Activated CD4-positive, alpha-beta memory T cell treated with anti-CD3 and anti-CD28 coated beads for 36 hours (primary cell): ENCODE measurements at places on chromosomes 1 and 21.

DNA sequence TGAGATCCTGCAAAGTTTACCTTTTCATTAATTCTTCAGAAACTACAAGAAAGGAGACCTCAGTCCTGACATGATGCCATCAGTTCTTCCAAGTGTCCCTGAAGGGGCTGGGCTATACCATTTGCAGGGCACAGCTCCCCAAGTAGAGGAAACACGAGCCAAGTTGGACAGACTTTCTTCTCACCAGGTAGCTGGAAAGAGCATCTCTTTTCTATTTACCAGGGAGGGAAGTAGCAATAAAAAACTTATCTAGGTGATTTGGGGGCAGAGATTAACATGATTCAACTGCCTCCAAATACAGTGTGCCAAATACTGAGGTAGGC lies 103.9 kb upstream of the KCND3 start:
- DNase-seq = no peak

GRCh38 chr1:224852901-224853568 lies 76.4 kb upstream of the DNAH14 start:
- DNase-seq = no peak

- DNase-seq = no peak
These were observed 9.2 kb upstream of the CTTNBP2NL start for GRCh38 chr1:112386731-112387346.

- no peak for DNase-seq
These were observed 3.0 kb downstream of the OLFM3 start for GRCh38 chr1:101993710-101994109.

DNA sequence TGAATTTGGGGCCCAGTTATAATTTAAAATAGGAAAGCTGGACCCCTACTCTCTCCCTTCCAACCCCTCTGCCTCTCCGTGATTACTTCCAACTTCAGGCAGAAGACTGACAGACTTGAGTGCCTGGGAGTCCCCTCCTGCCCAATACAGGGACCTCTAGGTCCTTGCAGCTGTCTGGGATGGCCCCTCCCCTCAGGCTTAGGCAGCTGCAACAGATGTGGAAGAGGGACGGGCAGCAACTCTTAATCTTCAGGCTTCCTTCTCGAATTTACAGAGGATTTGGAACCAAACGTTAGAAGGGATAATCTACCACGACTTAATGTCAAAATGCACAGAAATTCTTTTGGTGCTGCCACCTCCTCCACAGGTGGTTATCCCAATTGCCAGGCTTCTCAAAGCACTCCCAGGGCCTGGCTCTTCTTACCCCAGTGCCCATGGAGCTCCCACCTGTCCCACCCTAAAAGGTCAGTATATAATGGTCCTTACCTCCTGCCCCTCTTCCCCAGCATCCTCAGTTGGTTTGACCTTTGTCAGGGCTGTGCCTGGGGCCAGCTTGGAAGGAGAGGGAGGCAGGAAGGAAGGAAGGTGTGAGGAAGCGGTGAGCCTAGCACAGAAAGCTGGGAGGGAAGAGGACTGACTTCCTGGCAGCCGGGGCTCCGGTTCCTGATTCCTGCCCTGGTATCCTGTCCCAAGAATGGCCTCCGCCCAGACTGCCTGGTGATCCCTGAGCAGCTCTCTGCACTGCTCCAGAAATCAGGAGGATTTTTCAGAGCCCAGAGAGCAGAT lies 2.8 kb downstream of the PEA15 start:
- DNase-seq = no peak

DNA sequence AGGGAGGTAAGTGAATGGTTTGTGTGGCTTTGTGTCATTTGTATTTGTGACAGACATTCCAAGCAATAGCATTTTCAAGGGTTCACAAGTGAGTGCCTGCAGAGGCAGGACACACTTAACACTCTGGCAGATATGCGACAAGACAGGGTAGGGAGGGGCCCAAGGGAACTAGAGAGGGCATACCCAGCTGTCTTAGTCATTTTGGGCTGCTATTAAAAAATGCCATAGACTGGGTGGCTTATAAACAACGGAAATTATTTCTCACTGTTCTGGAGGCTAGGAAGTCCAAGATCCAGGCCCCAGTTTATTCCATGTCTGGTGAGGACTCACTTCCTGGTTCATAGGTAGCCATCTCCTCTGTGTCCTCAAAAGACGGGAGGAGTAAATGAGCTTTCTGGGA lies 137.4 kb downstream of the FGGY start:
- no peak for DNase-seq

DNA sequence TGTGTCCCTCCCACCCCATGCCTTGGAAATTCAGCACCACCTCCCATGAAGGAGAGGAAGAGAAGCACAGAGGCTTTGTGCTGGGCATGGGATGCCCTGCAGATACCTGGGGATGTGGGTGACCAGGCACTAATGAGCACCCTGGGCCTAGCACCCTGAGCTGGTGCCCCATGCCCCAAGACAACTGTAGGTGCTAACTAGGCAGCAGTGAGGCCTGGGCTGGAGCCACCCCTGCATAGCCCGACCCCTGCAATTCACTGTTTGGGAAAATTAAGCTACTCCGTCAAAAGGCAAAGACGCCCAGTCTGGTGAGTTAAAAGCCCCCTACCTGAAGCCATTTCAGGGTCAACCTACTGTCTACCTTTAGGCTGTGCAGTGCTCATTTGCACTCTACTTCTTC lies 5.4 kb downstream of the KCNA2 start:
- no peak for DNase-seq

GRCh38 chr1:37052120-37052519 lies 17.8 kb upstream of the GRIK3 start:
- DNase-seq = no peak

DNA sequence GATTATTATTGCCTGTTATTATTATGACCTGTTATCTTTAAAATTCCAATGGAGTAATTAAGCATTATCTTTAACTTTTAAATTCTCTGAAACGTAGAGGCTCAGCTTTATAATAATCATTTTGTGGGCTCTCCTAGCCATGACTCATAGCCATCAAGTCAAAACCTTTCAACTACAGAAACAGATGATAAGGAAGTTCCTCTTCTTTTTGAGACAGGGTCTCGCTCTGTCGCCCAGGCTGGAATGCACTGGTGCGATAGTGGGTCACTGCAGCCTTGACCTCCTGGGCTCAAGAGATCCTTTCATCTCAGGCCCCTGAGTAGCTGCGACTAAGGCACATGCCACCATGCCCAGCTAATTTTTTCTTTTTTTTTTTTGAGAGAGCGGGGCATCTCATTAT lies 43.5 kb downstream of the CHML start:
- DNase-seq = no peak

- no peak for DNase-seq
These were observed 17.0 kb upstream of the POU3F1 start for GRCh38 chr1:38063616-38064015.

GRCh38 chr21:40658311-40658710 lies 188.6 kb downstream of the DSCAM start:
- DNase-seq = no peak

GRCh38 chr1:232335741-232336293 lies 294.1 kb downstream of the SIPA1L2 start:
- DNase-seq = no peak

DNA sequence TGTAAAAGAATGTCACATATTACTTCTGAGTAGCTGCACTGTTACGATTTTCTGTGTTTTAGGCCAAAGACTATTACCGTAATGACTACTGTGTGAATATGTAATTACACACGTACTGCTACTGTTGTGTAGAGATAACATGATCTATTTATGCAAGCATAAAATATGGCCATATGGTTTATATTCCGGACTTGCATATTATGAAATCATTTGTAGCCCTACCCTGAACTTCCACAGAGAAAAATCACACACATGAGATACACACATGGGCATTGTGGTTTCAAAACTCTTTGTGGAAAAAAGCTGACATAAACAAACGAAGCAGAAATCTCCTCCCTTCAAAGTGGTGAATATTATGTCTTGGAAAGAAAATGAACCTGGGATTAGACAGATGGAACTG lies 373.0 kb upstream of the ADAMTS5 start:
- no peak for DNase-seq

DNA sequence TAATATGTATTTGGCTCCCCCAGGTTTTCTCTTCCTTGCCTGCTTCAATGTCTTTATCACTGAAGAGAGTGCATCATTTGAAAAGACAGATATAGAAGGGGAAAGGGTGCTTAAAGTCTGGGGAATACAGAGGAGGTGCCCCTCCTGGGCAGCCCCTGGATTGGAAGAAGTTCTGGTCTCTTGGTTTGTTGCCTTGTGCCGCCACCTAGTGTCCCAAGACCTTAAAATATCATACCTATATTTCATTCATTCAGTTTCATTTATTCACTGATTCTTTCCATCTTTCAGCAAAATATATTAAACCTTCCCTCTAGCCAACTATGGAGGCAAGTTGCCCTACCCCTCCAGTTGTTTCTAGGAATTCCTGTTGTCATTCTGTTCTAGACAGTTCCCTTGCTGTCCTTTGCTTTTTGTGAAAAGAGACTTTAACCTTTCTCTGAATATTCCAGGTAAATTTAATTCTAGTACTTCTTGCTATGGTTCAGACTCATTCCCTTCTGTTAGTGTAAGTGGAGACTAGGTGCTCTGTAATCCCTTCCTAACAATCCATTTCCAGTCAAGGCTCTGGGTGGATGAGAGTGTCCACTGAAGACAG lies 56.1 kb downstream of the MEF2D start:
- DNase-seq = peak; percentile 57

DNA sequence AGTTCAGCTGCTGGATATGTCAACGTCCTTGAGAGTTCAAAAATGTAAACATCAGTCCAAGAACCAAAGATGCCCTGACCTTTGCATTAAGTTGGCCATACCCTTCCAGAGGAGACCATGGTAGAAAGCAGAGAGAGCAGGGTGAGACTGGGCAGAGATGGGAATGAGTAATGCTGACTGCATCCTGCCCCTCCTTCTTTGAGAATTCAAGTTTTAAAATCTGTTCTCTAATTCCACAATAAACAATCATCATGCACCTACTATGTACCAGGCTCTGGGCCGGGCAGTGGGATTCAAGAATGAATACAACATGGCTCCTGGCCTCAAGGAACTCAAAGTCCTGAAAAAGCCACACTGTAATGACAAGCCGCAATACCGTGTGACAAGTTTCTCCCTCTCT lies 3.9 kb upstream of the HAO2 start:
- DNase-seq = no peak
